ENCODE measurements at places on chromosomes 1 and 21.

DNA sequence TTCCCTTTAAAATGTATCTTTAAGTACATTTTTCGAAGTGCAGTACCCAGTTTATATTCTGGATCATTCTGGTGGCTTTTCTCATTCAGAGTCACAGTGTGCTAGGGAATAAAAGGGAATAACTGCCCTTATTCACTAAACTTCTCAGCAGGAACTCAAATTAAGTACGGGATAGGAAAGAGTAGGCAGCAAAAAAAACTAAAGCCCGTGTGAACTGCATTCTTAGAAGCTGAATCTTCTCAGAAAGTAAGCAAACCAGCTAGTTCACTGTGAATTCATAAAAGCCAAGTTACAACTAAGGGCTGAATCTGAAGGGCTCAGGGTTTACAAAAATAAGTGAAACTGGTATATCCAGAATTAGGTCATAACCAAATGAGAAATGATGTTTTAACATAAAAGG, 22.0 kb downstream of the PRPF38A start:
- DNase-seq, result no peak

DNA sequence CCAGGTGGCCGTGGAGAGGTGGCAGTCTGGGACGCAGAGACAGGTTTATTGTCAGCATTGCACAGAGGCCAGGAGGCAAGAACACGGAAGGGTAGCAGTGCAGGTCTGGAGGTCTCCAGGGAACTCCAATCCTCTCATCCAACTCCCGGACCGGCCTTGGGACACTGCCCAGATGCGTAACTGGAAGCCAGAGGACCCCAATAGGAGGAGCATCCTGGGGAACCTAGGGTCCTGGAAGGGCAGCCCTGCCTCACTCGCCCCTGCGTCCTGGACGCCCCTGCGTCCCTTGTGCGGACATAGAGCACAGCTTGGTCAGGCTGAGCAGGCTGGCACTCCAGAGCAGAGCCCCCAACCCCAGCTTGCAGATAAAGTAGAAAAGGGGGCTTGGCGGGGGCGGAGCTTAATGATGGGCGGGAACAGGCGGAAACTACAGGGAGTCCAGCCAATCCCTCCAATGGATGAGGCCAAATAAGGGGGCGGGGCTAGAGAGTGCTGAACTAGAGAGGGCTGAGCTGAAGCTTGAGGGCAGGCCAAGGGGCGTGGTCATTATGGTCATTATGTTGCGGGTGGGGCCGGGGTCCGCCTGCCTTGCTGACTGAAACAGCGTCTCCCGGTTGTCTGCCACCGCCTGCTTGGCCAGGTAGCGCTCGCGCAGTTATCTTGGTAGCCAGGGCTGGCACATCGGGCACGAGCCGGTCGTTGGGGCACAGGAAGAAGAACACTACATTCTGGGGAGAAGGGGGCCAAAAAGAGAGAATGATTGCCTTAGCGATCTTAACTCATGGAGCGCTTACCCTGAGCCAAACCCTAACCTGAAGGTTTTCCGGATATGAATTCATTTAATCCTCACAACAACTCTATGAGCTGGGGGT, 3.7 kb upstream of the ARHGEF19 start:
- DNase-seq, result no peak

DNA sequence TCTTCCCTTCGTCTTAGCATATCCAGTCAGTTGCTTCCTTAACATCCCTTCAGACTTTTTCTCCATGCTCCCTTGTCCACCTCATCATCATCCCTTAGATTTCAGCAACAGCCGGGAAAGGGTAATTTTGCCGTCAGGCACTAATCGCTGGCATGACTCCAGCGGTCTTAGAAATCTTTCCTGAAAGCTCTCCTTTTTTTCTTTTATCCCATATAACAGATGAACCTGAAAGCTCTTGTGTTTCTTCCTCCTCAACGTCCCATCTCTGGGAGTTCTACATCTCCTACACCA, 10.4 kb upstream of the BOLA1 start:
- no peak for DNase-seq

DNA sequence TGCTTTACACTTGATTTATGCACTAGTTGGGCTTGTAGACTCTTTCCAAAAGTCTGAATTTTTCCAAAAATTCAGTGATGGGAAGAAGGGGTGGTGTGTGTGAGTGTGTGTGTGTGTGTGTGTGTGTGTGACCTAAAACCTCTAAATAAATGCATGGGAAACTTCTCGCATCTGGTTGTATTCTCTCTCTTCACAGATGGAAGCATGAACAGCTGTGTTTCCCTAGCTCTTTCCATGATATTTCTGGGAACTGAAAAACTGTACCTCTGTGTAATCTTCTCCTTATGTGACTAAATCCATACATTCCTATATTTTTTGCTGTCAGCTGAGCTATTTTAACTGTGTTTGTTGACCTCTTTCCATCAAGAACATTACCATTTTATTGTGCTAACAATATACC, 26.2 kb upstream of the CYYR1 start:
- no peak for DNase-seq

DNA sequence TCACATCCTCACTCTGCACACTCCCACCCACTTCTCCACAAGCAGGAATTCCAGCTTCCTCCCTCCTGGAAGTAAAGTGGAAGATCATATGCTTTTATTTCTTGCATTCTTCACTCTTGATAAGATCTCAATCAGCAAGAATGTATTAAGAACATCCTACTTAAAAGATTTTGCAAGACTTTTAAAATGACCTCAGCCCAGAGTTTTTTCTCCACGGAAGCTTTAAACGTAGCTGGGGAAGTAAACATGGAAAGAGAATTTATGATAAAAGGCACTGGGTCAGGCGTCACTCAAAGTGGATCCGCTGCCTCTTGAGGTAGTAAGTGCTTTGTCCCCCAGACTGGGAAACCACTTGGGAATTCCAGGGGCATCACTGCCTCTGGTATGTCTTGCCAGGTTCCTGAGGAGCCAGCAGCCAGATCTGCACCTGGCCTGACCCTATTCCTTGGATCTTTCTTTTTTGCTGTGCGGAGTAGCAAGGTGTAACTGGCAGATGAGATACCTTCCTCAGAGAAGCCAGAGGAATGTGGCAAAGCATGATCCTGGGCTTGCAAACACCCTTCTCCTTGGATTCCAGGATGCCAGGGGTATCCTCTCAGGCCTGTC, 33.9 kb downstream of the CDK18 start:
- DNase-seq, result peak; percentile 85

GRCh38 chr1:234206651-234207284, 166.5 kb upstream of the COA6 start:
- DNase-seq, result no peak

DNA sequence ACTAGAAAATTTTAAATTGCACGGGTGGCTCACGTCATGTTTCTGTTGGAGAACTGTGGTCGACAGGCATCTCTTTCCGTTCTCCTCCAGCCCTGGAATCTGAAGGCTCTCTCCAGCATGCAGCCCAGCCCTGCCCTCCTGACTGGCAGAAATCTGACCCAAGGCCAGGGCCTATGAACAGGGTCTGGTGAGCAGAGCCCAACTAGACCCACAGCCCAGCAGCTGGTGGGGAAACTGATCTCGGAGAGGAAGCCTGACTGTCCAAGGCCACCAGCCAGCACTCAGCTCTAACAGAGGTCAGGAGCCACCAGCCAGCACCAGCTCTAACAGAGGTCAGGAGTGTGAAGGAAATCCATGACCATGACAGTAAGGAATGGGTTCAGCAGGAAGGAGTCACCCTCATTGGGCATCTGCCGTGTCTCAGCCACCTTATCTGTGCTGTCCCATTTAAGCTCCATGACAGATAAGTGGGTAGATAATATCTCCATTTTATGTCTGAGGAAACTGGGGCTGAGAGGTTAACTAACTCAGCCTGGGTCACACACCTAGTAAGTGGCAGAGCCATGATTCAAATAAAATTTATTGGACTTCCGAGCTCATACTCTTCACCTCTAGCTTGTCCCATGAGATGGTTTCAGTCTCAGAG, 20.2 kb upstream of the PKP1 start:
- DNase-seq, result peak; percentile 58

DNA sequence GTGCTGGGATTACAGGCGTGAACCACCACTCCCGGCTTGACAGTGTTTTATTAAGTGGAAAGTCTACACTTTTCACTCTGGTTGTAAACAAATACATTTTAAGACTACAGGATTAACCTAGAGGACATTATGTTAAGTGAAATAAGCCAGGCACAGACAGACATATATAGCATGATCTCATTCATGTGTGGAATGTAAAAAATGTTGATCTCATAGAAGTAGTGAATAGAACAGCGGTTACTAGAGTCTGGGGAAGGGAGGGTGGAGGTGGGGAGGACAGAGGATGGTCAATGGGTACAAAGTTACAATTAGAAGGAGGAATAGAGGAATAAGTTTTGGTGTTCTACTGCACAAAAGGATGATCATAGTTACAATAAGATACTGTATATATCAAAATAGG, 16.9 kb downstream of the CTH start:
- DNase-seq, result no peak

GRCh38 chr1:65179148-65179547, 31.1 kb downstream of the AK4 start:
- no peak for DNase-seq

- no peak for DNase-seq
Measured at GRCh38 chr1:190084552-190084951, 393.1 kb downstream of the BRINP3 start.

GRCh38 chr1:53909946-53910345, 16.0 kb downstream of the DIO1 start:
- no peak for DNase-seq

GRCh38 chr1:151992303-151993083, 1.2 kb downstream of the S100A10 start:
- no peak for DNase-seq

DNA sequence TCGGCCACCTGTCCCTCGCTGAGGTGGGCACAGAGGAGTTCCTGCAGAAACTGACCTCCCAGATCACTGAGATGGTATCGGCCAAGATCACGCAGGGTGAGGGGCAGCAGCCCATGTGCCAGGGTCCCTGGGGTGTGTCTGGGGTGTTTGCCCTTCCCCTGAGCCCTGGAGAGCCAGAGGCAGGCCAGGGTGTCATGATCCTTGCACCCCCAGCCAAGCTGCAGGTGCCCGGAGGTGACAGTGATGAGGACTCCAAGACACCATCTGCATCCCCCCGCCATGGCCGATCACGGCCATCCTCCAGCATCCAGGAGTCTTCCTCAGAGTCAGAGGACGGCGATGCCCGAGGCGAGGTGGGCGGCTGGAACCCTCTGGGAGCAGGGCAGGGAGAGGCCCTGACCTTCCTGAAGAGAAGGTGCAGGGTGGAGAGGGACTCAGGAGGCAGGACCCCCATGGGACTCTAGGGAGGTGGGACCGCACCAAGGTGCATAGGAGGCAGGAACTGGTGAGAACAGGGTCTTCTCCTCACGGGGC, 69.5 kb downstream of the TRIM11 start:
- DNase-seq, result no peak

DNA sequence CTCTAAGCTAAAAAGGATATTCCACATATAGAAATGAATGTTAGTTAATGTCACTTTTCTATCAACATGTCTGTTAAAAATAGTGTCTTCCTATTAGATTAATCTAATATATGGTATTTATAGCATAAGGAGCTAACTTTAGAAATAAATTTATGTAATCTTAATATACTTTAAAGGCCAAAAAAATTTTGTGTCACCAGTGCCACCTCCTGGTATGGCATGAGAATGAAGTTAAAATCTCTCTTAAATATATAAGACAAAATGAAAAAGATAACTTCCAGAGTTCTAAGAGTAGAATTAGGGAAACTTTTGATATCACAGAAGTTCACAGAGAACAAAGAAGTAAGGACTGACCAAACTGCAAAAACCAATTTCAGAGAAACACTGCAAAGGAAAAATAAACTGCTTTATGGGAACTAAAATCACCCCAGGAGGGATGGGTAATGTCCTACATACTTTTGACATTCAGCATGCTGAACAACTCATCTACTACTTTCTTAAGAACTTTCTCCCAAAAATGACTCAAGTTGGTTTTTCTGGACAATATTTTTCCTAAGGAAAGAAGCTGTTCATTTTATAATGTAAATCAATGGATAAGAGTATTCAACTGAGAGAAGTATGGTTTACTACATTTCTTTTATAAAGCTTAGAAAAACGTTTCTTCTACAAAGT, 82.8 kb downstream of the TRIM33 start:
- DNase-seq, result no peak

- DNase-seq, result no peak
Measured at GRCh38 chr1:53299233-53299632, 28.6 kb downstream of the LRP8 start.

DNA sequence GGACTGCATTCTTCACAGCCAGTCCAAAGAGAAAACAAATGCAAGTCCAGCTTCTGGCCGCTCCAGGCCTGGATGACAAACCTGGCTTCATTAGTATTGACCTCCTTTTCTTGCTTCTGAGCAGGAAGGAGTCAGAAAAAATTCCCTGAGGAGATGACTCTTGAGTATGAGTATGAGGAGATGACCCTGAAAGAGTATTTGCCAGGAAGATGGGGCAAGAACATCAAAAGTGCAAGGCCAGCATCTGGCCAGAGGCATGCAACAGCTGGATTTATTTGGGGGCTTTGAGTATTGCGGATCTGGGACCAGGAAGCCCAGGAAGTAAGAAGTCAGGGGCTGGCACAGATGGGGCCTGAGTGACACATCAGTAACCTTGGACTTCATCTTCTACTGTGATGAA, 113.9 kb downstream of the GLIS1 start:
- no peak for DNase-seq

DNA sequence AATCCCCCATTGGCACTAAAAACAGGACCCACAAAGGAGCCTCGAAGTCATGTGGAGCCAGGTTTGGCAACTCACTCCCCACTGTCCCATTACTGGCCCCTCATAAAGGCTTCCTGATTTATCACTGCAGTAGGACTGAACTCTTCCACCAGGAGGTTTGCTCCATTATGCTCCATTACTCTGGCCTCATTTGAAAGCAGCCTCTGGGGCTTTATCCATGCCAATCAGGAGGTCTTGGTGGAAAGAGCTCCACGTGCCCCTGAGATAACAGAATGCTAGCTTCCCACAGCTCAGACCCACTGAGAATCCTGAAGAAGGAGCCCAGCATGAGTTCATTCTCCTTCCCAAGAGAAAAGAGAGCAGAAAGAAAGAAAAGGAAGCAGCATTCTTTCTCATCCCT, 76.4 kb downstream of the HIVEP3 start:
- no peak for DNase-seq

DNA sequence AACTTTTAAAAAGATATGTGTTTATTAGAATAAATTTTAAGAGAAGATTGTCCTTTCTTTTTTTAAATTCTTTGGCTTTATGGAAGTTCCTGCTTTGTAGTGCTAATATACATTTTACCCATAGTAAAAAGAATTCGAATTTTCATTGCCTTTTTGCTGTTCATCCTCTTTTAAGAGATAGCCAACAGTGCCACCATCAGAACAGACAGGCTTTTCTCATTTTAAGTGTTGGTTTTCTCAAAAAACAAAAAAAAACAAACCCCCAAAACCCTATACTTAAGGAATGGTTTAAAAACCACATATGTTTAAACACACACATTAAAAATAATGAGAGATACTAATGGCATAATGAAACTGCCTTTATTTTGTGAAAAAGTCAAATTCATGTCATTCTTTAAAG, 118.8 kb downstream of the NEK7 start:
- no peak for DNase-seq

DNA sequence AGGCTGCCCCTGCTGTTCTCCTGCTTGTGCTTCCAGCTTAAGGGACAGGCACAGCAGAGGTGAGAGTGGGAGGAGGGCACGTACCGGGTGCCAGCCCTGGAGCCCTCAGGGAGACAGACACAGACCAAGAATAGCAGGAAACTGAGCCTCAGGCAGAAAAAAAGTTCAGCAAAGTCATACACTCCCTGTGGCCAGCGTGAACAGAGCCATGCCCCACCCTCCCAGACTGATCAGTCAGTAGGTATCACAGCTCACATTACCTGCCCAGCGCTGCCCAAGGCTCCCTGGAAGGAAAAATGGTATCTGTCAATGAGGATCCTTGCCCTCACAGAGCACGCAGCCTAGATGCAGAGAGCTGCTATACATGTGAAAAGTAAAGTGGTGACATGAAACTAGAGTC, 1.3 kb downstream of the UBL4B start:
- no peak for DNase-seq

Data from vagina (tissue), 2 donors.